Natural killer cell (primary cell): ENCODE measurements at places on chromosomes 5 and 9.

DNA sequence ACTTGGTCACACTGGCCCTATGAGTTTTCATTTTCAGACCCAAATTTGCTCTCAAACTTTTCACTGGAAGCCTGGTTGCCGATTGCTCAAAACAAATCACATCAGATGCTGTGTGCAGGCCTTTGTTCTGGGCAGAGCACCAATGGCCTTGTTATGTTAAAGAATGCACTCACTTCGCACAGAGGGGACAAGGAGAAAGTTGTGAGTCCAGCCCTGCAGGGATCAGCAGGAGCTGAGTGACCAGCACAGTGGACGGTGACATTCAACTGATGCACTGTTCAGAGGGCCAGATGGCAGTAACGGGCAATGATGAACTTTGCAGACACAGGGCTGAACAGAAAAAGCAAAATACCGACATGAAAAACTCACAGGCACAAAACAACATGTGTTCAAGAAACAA is 86.1 kb downstream of the BARX1 start:
- no peak for DNase-seq

DNA sequence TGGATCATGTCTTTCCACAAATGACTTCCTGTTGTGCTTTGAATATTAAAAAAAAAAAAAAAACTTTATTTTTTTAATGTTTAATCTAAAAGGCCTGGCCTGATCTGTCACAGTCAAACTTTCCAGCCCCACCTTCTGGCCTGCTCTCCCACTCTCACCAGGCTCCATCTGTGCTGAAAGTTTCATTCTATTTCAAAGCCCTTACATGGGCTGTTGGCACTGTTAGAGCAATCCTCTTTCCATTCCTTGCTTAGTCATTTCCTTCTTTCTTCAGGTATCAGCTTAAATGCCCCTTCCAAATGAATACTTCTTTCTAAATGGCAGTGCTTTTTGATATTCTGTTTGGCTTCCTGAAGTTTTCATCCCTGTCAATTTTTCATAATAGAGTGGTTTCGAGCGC is 1104.8 kb upstream of the C9orf72 start:
- no peak for DNase-seq

GRCh38 chr9:16515879-16516301 is 354.6 kb downstream of the BNC2 start:
- no peak for DNase-seq

DNA sequence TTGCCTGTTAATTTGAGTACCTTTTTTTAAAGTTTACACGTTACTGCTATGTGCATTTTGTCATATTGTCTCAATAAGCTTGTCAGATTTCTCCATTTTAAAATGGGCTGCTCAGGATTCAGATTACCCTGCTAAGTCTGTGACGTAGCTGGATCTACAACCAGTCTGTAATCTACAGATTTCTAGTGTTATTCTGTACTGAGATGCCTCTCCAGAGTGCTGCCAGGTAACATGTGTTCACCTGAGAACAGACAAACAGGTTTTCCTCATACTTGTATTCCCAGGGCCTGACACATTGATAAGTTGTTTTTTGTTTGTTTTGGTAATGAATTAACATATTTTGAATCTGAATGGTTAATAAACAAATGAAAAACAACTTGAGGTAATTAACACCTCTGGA is 15.3 kb downstream of the RAB24 start:
- no peak for DNase-seq

GRCh38 chr5:126852091-126852571 is 75.2 kb downstream of the LMNB1 start:
- peak; percentile 66 for DNase-seq

DNA sequence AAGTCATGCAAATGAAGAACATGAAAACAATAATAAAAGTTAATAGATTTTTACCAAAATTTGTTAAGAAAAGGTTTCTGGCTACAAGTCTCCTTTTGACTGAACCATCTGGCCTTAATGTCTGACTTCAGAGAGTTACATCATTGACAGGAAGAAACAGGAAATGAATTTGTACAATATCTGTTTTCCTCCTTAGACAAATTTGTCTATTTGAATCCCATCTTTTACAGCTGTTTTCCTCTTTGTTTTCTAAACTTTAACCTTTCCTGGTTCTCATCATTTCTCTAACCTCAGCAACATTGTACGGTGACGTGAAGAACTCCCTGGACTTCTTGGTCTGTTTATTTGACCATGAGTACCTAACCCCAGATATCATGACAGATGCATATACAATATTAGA is 567.5 kb upstream of the RIOK2 start:
- no peak for DNase-seq

GRCh38 chr5:107373549-107374263 is 297.0 kb downstream of the EFNA5 start:
- DNase-seq: no peak

GRCh38 chr9:129012343-129012742 is 15.8 kb downstream of the SH3GLB2 start:
- no peak for DNase-seq

DNA sequence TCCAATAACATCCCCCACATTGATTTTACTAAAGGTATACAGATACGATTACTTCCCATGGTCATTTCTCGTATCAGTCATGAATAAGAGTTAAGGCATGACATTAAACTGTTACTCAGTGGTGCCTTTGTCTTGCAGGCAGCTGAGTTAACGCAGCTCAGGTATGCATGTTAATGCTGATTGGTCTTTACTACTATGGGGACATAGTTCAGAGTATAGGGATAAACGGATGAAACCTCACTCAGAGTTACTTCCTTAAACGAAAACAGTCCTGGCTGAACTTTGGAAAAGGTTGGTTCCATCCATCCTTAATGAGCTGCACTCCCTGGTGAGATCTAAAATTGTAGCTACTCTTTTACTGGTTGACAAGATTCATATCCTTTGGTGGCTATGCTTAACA is 87.0 kb downstream of the ACTL7B start:
- no peak for DNase-seq

DNA sequence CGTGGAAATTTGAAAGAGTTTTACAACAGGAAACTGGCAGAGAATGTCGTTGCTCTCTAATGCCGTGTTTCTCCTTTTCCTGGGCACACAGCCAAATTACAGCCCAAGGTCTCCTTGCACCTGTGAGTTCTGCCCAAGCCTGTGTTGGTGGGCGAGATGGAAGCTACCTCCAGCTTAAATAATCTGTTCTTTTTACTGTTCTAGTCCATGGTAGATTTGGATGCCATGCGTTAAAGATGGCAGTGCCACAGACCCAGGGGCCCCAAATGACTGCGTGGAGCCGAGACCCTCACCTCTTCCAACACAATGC is 92.6 kb upstream of the IRX4 start:
- no peak for DNase-seq

DNA sequence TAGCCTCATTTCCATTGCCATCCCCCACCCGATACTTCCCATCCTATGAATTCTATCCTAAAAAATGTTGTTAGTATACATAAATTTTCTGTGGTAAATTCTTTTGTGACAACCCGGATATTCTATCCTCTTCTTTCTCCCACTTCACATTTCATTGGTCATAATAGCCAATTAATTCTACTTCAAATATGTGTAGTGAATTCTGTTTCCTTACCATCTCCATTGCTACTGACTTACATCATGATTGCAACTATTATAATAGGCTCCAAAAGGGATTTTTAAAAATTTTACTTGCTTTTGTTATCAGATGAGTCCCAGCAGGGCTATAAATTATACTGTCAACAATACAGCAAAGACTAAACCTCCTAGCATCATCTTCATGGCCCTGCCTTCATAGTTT is 1326.8 kb downstream of the PTPRD start:
- DNase-seq: no peak

DNA sequence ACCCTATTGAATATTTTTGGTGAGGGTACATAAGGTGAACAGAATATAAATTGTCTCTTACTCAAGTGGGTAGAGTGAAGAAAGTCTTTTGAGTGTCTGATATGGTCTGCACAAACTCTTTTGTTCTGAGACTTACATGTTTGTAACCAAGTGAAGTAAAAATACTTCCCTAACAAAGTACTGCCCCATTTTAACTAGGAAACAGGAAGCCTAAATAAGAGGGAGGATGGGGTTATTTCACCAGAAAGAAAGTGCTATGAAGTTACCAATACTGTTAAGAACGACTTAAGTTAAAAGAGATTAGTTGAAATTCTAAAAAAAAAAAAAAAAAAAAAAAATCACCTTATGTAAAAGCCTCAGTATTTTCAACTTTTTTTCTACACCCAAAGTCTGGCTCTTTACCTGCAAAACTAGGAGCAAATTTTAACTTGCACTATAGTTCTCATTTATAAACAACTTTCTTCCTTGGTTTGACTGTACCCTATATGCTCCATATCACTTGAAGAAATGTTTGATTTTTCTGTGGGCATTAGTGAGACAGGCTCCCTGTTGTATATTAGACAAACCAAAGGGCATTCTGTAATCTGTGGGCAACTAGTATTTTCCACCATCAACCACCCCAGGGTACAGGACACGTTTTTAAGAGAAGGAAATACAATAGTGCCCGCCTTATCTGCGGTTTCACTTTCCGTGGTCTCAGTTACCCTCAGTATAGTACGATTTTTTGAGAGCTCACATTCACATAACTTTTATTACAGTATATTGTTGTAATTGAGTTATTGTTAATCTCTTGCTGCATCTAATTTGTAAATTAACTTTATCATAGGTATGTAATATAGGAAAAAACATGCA is 127.7 kb downstream of the NR3C1 start:
- DNase-seq: no peak

DNA sequence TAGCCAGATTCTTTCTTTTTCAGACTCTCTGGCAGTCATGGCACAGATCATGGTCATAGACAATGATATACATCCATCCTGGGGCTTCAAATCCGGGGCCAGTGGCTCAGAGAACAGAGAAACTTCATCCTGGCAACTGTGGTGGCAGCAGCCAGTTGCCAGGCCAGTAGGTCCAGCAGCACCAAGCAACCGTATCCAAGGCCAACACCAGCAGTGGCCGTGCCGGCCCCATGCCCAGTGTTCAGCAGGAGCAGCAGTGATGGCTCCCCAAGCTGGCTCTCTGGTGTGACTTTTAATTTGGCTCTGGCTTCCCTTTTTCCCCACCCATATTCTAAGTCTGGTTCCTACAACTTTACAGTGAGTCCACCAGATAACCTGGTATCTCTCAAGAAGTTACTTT is 300.5 kb downstream of the DEPDC1B start:
- no peak for DNase-seq

GRCh38 chr9:128124451-128124850 is 3.1 kb downstream of the PTGES2 start:
- DNase-seq: no peak

GRCh38 chr9:33375841-33376321 is 26.5 kb downstream of the AQP7 start:
- DNase-seq: no peak

GRCh38 chr9:137705443-137705863 is 86.6 kb downstream of the EHMT1 start:
- peak; percentile 50 for DNase-seq

GRCh38 chr5:107894361-107894760 is 223.6 kb upstream of the EFNA5 start:
- no peak for DNase-seq

DNA sequence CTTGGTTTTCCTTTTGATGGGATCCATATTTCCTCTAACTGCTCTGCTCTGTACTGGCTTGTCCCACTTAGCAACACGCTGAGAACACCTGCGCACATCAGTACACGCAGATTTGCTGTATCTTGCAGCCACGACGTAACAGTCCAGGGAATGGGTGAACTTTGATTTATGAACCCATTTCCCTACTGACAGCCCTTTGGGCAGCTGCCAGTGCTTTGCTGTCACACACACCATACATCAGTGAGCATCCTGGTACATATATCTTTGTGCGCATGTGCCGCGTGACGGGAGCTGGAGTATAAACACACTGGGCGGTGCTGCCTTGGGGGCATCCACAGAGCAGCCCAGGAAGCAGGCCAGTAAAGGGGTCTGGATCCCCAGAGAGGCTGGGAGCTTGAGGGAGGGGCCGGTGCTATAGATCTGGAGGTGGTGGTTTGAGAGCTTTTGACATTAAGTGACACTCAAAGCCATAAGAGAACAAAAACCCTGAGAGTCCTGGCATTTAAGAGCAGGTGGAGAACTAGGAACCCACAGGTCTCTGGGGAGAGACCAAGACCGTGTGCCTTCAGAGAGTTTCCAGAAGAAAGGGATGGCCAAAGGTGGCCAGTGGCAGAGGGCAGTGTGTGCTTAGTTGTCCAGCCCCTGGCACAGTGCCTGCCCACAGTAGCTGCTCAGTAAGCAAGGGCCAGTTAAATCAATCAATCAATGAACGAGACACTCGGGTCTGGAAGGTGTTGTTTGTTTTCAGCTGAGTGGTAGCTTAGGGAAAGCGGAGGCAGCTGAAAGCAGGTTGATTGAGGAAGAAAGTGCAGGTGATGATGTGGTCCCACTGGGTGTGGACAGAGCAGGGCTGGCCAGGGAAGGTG is 53.7 kb downstream of the LMX1B start:
- no peak for DNase-seq

DNA sequence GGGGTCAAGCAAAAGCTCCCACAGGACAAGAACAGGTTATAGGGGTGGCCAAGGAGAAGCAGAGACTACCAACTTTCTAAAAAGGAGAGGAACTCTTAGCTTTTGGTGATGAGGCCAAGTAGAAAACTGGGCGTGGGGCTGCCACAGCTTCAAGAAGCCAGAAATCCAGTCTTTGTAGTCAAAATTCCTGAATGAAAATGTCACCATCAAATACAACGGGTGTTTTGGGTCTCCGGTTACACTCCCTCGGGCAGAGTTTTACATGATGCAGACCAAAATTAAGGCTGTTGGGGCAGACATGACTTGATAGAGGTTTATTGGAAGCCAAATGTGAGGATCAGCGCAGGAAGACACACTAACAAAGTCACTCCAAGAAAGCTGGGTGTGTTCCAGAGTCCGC is 29.4 kb upstream of the N4BP3 start:
- DNase-seq: no peak

DNA sequence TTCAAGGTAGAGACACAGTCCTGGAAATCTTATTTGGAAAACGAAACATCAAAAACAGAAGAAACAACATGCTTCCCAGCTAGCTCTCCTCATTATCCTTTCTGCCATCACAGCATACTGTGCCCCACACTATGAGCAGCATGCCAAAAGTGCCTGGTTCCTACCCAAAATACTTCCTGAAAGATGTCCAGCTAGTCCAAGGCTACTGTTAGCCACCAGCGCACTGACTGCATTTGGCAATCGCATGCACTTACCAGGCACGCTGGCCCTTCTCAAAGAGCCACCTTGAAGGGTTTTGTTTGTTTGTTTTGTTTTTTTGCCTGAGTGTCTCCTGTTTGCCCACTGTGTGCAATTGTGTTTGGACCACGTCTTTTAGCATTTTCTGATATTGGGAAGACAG is 6.8 kb downstream of the HSPB3 start:
- no peak for DNase-seq

- peak; percentile 46 for DNase-seq
These were observed 824 bp downstream of the MXD3 start for GRCh38 chr5:177310757-177311391.
